Suppressor macrophage treated with lipopolysaccharide for 1 hour (primary cell): ENCODE measurements at places on chromosomes 6 and 20.

- DNase-seq: no peak
Observed at GRCh38 chr6:42295677-42296076, 78.0 kb upstream of the MRPS10 start.

DNA sequence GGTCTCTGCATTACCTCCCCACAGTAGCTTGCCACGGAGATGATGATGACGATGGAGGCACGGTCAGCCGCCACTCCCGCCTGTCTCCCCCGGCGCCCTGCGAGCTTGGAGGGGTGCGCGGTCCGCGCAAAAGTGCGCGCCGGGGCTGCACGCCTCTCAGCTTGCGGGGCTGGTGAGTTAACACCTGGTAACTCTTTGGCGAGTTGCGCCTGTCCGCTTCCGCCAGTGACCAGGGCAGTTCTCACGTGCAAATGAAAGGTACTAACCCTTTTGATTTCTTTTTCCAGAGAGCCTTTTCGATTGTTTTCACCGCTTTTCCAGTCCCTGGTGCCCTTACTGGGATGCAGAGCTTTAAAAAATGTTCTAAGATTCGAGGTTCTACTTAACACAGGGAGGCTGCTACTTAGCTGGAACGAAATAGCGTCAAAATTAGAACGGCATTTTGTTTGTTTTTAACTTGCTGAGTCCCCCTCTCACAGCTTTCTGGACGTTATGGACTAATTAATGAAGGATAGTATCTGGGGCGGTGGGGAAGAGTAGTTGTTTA is 6.2 kb downstream of the GRIK2 start:
- no peak for DNase-seq

DNA sequence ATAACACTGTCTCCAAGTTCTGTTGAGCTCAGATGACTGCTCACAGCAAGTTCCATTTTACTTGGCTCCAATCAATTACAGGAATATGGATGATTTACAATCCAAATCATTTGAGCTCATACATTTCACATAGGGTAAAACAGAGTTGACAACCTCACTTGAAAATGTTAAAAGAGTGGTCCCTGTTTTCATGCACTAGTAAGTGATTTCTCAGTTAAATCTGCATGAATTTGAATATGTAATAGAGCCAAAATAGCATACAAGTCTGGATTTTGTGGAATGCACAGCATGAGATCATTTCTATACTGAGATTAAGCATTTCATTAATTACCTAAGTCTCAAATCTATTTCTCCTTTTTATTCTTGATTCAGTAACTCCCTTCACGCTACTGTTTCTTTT is 217.6 kb downstream of the SIM1 start:
- no peak for DNase-seq

DNA sequence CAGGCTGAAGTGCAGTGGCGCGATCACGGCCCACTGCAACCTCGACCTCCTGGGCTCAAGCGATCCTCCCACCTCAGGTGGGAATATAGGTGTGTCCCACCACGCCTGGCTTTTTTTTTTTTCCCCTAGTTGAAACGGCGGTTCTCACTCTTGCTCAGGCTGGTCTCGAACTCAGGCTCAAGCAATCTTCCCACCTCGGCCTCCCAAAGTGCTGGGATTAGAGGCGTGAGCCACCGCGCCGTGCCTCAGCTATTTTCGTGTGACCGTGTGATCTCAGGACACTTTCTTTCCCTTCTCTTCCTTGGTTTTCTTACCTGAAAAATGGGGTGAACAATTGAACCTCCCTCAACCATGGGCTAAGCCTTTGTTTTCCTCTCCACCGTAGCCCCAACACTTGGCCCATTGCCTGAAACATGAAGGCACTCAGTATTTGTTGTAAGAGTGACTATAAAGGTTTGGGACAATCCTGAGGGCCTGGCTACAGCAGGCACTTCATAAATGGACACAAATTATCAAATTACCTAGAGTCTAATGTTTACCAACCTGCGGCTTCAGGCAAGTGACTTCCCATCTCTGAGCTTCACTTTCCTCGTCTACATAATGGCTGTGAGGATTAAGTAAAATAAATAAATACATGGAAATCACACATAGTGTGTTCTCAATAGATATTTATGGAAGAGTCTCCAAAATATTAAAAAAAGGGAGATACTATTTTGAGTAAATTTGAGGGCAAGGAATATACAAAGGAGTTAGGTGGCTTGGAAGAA is 31.4 kb upstream of the ID1 start:
- DNase-seq: no peak

GRCh38 chr6:30071081-30071818 is 4.3 kb downstream of the PPP1R11 start:
- DNase-seq: no peak
